ENCODE measurements at places on chromosomes 2 and 18.
A peak's percentile ranks its signal among the peaks of the same experiment; 100 is the strongest.

GRCh38 chr2:207233731-207234130 lies 68.0 kb upstream of the KLF7 start:
- no peak for DNase-seq

DNA sequence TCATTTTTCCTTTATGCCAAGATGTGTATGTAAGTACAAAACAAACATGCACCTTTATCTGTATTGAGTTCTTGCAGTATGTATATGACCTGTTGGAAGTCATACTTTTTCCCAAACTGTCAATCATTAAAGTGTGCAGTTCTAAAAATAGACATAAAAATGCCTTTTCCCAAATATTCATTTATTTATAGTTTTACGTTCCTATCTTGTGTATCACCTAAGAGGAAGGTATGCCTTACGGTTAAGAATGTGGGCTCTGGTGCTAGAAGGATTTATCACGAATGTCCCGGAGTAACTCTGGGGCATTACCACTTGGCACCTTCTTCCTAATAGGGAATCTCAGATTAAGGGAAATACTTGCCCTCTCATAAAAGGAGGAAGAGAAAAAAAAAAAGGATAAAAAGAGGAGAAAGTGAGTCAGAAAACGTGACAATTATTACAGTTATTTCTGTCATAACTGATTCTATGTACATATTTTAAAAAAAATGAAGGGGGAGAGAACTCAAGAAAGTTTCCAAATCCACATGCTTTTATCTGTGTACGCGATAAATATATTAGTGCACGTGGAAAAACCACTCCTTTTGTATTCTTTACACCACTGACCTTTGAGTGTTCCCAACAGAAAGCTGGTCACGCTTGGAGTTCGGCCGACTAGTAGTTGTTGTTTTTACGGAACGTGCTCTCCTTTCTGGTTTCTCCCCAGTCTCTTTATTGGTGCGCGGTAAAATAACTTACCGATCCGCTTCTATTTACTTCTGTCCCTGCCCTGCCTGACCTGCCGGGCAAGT lies 721 bp downstream of the MCEE start:
- DNase-seq: no peak

- no peak for DNase-seq
Measured at GRCh38 chr2:237250599-237250998, 163.4 kb downstream of the COL6A3 start.

GRCh38 chr2:24779116-24779515 lies 14.1 kb downstream of the PTRHD1 start:
- DNase-seq: no peak

GRCh38 chr2:40028792-40029488 lies 249.9 kb upstream of the THUMPD2 start:
- DNase-seq: no peak

GRCh38 chr2:208437755-208438154 lies 31.2 kb downstream of the PTH2R start:
- DNase-seq: no peak

DNA sequence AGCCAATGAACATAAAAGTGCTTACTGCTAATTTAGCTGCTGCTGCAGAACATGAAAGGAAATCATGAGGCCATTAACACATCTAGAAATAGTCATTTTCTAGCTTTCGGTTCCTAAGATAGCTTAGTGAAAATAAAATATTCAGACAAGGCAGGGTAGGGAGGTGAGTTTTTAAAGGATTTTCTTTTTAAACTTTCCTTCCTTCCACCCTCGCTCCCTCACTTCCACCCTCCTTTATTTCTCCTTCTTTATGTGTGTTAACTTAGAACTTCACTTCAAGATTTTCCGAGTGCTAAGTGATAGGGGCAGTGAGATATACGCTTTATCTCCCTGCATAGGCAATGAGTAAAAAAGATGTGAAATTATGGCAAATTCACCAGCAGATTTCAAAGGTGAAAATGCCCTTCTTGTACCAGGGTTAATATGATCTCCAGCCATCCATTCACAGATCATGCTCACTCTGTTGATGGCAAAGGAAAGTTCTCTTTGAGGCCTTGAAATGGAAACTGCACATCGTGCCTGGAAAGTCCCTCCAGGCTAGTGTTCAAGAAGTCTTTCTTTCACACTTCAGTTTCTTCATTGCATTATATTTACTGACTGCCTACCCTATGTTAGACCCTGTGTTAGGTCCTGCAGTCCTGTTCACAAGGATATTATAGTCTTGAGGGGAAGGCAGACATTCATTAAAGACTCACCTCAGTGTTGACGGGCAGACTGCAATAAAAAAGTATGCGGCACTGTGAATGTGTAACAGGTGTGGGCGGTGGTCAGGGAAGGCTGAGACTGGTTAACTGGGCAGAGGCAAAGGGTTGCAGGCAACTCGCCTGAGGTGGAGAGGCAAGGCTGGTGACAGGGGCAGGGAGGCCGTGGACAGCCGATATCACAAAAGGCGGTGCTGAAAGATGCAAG lies 200.8 kb downstream of the PLCL1 start:
- peak; percentile 23 for DNase-seq

- DNase-seq: no peak
Measured at GRCh38 chr2:148565272-148565894, 79.2 kb upstream of the EPC2 start.

GRCh38 chr2:164952057-164952702 lies 3.1 kb downstream of the SLC38A11 start:
- DNase-seq: no peak

DNA sequence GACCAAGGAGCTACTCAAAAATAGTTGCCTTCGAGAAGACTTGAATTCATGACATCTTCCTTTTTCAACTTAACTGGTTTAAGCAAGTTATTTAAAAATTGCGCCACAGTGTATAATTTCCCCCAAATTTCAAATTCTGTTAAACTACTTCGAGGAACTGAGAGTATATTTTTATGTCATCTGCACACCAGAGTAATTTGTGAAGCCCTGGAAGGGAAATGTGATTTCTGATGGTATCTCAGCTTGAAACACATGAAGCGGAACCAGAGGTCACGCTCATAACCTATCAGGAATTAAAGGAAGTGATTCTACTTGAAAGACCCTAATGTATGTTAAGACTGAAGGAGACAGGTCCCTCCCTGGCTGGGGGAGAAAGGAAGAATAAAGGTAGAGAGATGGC lies 33.9 kb upstream of the DARS1 start:
- no peak for DNase-seq

- peak; percentile 75 for DNase-seq
Measured at GRCh38 chr18:74498712-74499627, 2.8 kb downstream of the CNDP2 start.

Measured in CD4-positive, alpha-beta T cell treated with Interleukin-15 for 4 hours (primary cell).